ENCODE measurements at places on chromosomes 7 and 10.

DNA sequence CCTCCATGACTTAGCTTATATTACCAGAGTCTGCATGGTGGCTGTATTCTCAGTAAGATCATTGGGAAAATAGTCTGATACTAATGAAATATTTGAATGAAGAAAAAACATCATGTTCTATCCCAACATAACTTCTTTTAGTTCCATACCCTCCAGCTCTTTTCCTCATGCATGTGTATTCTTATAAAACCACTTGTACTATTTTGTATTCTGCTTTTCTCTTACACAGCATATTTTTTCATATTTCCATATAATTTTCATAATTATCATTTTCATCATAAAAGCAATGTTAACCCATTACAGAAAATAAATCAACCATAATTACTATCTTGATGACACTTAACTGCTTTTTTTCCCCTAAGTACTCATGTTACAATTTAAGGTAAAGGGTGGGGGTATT lies 371.2 kb upstream of the LRGUK start:
- DNase-seq, result no peak

GRCh38 chr10:58513188-58514110 lies 777 bp downstream of the BICC1 start:
- DNase-seq, result peak; percentile 63

DNA sequence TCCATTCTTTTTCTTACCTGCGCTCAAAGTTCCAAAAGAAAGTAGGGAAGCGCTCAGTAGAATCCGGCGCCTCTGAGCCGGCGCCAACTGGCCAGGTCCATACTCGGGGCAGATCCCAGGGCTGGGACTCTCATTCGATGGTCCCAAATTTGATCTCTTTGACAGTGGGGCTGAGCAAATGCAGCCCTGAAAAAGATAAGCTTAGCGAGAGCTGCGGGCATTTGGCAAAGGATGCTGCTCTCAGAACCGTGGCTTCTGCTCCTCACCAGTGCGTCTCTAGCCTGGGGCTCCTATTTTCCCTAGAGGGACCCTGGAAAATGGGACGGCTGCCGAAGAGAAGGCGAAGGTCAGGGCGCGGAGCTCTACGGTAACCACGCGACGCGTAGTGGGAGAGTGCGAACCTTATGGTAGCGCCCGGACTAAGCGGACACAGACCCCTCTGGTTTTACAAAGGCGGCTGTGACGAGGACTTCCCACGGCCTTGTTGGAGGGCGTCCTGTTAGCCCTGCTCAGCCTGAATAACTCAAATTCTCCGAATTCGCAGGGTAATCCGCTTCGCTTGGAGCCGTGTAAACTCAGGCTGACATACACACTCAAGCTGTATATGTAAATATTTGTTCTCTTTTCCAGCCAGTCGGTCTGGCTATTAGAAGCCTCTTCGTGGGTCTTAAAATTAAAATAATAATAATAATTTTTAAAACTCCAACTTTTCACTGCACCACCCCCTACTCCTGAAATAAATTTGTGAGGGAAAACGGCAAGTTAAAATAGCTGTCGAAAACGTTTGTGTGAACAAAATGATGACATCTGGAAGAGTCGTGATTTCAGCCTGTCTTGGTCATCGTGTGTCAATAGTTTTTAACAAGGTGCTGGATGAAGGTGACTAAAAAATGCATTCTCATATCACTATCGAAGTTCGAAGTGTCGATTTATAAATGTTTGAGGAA lies 869 bp upstream of the TBX20 start:
- DNase-seq, result no peak

DNA sequence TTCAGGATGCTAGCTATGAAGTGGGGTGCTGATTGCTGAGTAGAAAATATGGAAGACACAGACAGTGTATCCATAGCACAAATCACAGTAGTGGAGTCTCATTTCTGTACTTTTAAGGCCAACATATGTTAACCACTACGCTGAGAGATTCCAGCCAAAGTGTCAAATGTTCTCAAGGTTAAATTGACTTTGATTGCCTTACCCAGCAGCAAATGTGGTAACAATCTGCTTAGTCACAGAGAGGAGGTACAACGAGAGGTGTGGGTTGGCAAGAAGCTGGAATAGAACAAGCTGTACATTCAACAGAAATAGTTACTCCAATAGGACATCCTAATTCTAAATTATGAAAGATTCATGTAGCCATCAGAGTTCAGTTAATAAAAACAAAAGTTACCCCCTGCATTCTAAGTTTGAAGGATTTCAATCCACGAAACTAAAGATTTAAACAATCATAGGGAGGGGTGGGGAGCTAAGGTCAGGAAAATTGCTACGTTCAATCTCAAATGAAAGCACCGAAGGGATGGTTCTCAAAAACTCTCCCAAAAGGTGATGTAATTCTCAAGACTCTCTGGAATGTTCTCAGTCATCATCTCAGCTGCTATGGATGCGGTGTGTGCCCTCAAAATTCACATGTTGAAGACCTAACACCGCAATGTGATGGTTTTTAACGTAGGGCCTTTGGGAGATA lies 137.0 kb downstream of the ETV1 start:
- no peak for DNase-seq

- no peak for DNase-seq
Observed at GRCh38 chr7:90216771-90217170, 5.2 kb downstream of the STEAP2 start.

GRCh38 chr7:73841689-73842066 lies 638 bp downstream of the METTL27 start:
- no peak for DNase-seq

- no peak for DNase-seq
Observed at GRCh38 chr7:92402920-92403759, 44.1 kb upstream of the GATAD1 start.

- no peak for DNase-seq
Observed at GRCh38 chr7:138029941-138030340, 28.1 kb upstream of the CREB3L2 start.

- DNase-seq, result peak; percentile 51
Observed at GRCh38 chr7:64774204-64774842, 19.9 kb upstream of the ZNF138 start.

DNA sequence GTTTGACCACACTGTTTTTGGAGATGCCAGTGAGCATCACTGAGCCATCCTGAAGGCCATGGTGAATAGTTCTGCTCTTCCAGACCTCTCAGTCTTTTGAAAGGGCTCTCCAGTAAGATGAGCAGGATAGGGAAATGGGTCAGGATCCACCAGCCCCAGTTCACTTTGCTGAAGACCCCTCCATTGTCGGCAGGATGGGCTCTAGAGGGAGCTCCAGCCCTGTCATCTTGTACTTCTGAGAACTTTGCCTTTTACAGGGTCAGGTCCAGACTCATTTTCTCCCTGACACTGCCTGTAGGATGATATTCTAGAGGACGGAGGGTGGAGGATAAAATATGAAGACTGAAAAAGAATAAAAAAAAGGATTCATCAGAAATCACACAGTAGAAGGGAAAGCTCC lies 13.1 kb downstream of the LHFPL3 start:
- DNase-seq, result peak; percentile 13

DNA sequence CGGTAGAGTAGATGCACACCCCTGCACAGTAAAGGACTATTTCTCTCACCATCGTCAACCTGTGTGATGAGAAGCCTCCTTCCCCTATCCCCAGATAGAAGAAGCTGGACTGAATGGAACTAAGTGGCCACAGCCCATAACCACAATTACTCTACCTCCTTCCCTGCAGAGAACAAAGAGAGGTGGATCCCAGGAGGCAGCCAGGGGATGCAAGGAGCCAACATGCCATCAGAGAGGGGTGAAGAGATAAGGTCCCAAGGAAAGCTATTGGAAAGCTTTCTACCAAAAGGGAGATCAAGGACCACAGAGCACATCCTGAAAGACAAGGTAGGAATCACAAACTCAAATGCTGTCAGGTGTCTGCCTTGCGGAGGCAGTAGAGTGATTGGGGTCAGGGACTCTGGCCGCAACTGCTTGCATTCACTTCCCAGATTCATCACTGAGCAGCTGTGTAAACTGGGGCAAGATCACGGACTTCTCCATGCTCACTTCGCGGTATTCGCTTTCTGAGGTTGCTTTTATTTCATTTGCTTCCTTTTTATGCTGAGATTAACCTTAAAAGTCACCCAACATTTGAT lies 81.6 kb upstream of the MYO3A start:
- no peak for DNase-seq

DNA sequence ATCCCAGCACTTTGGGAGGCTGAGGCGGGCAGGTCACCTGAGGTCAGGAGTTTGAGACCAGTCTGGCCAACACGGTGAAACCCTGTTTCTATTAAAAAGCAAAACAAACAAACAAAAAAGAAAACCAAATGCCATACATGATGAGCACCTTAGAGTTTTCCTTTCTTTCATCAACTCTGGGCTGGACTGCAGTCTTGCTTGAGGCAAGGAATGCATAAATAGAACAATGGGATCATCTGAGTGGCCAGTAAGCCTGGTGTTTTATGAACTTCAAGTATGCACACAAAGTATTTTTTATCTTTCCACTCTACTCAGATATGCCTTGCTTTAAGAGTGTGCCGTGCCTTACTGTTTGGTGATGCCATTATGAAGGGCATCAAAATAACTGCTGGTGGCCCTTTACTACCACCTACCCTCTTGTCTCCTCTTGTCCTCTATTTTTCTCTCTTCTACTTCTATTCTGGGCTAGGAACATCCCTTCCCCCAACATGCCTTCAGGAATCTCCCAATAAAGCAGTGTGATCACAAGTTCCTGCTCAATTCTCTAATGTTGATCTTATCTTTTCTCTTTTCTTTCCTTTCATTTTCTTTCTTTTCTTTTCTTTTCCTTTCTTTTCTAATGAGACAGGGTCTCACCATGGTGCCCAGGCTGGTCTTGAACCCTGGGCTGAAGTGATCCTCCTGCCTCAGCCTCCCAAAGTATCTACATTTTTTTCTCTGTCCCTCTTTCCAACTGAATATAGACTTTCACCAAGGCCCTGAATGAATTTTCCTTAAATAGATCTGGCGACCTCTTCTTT lies 10.2 kb downstream of the SCD start:
- DNase-seq, result no peak

GRCh38 chr7:158077151-158077840 lies 510.3 kb downstream of the PTPRN2 start:
- DNase-seq, result no peak

GRCh38 chr7:82665966-82666507 lies 222.5 kb upstream of the CACNA2D1 start:
- DNase-seq, result no peak

DNA sequence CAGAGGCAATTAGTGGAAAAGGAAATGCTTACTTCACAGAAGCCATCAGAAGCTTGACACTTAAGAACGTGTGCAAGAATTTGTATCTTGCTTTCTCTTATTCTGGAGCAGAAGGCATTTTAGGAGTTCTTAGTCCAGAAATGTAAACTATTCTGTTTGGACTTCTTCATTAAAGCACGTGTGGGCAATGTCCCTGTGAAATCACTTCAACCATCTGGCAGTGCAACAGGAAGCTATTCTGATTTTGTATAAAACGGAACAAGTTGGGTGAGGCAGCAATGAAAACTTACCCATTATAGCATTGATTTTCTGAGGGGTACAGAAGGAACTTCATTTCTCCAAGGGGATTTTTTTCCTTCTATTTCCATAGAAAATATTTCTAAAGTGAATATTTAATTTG lies 21.3 kb upstream of the ARHGAP21 start:
- peak; percentile 62 for DNase-seq

DNA sequence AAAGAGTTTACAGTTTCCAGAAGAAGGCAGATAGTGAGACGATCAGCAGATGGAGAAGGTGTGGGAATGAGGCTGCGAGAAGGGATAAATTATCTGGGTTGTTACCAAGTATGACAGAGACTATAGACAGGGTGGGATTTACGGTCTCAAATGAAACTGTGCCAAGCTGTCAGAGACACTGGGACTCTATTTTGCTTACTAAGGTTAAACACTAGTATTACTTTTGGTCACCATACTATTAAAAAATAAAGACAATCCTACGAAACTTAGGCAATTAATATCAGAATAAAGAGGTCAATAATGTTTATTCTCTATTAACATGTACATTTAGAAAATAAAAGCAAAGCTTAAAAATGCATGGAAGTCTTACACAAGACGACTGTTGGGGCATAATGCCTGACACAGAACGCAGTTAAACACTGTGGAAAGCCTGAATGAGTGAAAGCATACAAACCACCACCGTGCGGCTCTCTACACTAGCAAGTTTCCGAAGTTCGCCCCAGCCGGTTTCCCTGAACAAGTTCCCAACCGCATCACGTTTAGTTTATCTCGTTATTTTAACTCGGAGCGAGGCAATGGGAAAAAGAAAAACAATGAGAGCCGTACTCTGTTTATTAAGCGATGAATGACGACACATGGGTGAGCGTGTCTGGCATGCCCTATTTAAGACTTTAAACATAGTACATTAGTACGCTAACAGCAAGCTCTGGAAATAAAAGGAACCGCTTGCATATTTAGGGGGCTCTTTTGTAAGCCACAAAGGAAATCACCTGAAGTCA lies 909 bp upstream of the CC2D2B start:
- DNase-seq, result peak; percentile 89
